ENCODE measurements at places on chromosomes 3 and 15.

DNA sequence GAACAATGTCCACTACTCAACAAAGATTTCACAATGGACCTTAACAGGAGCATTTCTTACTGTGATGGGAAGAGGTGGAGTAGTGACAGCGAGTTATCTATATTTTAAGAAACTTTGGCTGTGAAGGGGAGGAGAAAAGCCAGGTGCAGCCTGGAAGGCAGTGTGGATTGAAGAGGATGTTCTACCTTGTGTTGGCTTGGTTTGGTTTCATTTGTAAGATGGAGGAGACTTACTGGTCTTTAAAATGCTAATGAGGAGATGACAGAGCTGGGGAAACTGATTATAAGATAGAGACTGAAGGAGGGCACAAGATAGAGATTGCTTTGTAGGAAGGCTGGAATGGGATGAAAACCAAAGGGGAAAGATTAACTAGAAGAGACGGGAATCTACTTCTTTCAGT lies 59.4 kb downstream of the PLOD2 start:
- DNase-seq, result no peak

GRCh38 chr3:194086388-194087075 lies 49.4 kb upstream of the HES1 start:
- DNase-seq, result no peak

GRCh38 chr15:96354731-96355567 lies 24.4 kb downstream of the NR2F2 start:
- no peak for DNase-seq

- DNase-seq, result no peak
Measured at GRCh38 chr3:115245899-115246298, 98.8 kb upstream of the ZBTB20 start.

GRCh38 chr3:181797431-181797830 lies 85.7 kb downstream of the SOX2 start:
- no peak for DNase-seq
